ENCODE measurements at places on chromosomes 16 and 17. TPM values are rescaled to one million over a fixed set of nuclear protein-coding genes. Genes with fewer than 3 reads are reported as not detected.

Gene RNF166
- total RNA-seq: 49.4 TPM

Gene CCL3
- total RNA-seq: 2,440 TPM

Gene GFAP
- total RNA-seq: not detected

Gene KRTAP4-9
- not detected for total RNA-seq

Gene SLFN14
- not detected for total RNA-seq

Gene NTN1
- 0.10 TPM for total RNA-seq

Gene SHCBP1
- total RNA-seq: 32.9 TPM

Gene PABPN1L
- not detected for total RNA-seq

Gene ACSM3
- 7.2 TPM for total RNA-seq

Gene ZNF594
- 9.8 TPM for total RNA-seq

Gene DHX40
- total RNA-seq: 13.3 TPM

Gene TAC4
- not detected for total RNA-seq

Gene ZNF768
- total RNA-seq: 11.8 TPM

Gene AIPL1
- not detected for total RNA-seq

Gene GPRC5C
- total RNA-seq: 0.25 TPM

Gene PYCARD
- 29.8 TPM for total RNA-seq

- no peak for DNase-seq
These were observed 36.0 kb downstream of the HASPIN start for GRCh38 chr17:3759597-3760216.

DNA sequence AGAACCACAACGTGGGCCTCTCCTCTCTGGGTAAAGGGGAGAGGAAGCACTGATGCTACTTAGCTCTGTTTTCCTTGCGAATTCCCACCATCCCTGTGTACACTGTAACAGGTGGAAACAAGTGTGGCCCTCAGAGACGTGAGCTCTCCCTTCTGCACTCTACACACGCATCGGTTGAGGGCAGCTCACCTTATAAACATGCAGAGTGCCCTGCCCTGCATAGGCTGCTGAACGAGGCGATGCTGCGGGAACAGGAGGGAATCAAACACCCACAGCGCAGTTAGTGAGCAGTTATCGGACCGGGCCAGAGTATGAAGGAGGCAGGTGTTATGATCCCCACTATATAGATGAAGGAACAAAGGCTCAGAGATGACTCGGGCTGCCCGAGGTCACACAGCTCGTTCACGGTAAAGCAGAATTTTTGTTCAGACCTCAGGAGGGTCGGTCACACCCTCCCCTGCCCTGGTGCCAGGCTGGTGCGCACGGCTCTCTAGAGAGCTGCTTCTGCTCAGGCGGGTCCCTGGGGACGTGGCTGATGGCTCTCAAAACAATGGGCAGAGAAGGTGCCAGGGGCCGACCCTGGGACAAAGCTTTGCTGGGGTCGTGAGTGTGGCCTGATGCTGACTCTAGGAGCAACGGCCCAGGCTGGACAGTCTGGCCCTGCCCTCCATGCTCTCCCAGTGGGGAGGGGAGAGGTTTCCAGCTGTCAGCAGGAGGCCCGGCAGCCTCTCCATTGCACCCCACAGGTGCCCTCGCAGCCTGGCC lies 68.5 kb downstream of the RPH3AL start:
- no peak for DNase-seq

DNA sequence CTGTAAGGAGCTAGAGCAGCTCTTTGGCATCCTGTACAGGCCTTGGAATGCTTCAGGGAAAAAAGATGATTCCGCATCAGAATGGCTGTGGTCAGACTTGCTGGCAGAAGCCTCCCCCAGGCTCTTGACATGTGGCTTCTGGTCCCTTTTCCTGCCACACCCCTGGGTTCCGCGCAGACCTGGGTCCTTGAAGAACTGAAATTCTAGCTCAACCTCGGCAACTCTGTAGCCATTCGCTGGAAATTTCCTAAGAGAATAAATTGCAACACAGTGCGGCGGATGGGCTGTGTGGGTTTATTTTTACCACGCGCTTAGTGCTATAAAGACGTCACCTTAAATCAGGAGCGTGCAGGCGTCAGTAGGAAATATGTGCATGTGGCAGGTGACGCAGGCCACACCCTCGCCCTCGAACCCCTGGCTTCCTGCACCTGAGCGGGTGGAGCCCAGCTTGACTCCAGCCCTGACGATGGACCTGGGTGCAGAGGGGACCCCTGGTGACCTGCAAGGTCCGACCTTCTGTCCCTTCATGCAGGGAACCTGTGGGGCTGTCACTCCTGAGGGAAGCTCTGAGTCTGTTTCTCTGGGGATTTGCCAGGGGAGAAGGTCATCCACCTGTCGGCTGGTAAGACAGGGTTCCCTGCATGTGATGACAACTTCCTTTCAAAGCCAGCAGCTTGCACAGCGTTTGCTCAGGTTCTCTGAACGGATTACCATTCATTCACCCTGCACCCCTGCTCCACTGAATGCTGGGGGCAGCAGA lies 46.3 kb downstream of the METRNL start:
- peak; percentile 66 for DNase-seq

- DNase-seq: no peak
These were observed 96.1 kb upstream of the CBX4 start for GRCh38 chr17:79935197-79935885.

DNA sequence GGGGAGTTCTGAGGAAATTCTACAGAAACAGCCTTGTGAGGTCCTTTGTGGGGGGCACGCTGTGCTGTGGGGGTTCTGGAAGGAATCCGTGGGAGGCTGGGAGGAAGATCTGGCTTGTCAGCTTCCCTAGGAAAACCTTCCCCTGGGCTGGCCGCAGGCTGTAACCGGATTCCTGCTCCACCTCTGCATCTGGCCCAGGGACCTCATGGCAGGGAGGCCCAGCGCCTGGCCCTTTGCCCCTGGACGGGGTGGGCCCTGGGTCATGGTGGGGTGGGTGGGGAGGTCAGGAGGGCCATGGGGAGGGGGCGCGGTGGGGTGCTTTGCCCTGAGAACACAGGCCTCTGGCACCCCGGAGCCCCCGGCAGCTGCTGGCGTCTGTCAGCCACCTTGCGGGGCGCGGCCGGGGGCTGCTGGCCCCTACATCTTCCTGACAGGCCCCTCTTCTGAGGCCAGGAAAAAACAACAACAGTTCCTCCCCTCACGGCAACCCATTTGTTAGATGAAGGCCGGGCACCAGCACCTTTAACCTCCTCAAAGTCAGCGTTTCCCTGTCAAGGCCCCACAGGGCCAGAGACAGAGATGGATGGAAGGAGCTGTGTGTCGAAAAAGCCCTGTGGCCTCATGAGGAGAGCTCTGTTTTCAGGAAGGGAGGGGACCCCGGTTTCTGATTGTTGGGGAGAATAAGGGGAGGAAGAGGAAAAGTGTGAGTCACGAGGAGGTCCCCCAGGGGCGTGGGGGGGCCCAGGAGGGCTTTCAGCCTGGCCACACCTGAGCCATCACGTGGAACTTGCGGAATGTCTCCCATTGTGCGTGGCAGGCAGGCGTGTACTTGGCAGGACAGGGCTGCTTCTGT lies 3.6 kb upstream of the MEOX1 start:
- no peak for DNase-seq

DNA sequence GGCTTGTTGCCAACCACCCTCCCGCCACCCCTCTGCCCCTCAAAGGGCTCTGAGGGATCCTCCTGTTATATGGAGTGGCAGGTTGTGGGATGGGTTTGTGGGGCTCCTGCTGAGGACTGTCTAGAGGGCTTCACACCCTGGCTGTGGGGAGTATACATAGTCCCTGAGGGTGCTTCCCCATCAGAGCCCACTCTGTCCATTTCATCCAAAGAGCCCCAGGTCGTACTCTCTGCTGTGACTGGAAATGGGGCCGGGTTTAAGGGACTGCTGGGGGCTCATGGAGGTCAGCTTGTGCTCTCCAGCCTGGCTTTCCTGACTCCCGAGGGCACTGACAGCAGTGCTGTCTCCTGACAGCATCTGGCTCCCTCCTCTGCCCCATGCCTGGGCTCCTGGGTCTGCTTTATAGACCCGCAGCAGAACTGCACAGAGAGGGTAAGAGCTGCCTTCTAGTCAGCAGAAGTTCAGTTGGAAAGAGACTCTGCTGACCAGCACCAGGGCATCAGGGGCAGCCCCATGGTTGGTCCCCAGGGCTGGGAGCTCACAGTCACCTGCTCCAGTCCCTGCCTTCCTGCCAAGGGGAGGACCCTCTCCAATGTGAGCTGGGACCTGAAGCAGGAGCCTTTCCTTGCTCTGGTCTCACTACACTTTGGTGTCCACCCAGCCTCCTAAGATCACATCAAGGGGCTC lies 17.8 kb upstream of the TNS4 start:
- DNase-seq: no peak

- no peak for DNase-seq
These were observed 9.3 kb downstream of the SLC47A2 start for GRCh38 chr17:19706791-19707727.

GRCh38 chr17:21164216-21164615 lies 37.5 kb downstream of the DHRS7B start:
- no peak for DNase-seq

- no peak for DNase-seq
These were observed 1.9 kb upstream of the C16orf74 start for GRCh38 chr16:85752511-85753420.

DNA sequence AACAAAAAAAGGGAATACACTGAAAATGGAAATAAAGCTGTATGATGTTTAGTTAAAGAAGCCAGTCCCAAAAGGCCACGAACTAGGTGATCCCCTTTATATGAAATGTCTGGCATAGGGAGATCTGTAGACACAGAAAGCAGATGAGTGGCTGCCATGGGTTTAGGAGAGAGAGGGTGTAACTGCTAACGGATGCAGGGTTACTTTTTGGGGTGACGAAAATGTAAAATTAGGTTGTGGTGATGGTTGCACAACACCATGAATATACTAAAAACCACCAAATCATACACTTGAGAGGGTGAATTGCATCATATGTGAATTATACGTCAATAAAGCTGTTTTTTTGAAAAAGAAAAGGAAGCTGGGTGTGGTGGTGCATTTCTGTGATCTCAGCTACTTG lies 99.6 kb downstream of the ADCY9 start:
- peak; percentile 78 for DNase-seq

- DNase-seq: no peak
These were observed 41.1 kb downstream of the NDEL1 start for GRCh38 chr17:8476741-8477140.

- DNase-seq: no peak
These were observed 862 bp downstream of the ZNF232 start for GRCh38 chr17:5110816-5111215.

DNA sequence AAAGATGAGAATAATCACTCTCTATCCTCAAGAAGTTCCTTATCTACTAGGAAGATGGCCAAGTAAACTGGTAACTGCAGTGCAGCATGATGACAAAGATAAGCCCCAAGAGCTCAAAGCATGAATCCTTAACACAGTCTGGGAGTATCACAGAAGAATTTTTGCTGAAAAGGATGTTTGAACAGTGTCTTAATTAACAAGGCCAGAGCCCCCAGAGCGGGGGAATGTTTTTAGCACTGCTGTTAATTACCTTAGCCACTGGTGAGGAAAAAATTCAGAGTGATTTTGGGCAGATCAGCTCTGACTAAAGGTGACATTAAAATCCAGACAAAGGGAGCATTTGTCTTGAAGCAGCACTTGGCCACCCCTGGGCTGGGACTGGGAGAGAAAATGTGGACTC lies 30.1 kb downstream of the ADAMTS18 start:
- no peak for DNase-seq

DNA sequence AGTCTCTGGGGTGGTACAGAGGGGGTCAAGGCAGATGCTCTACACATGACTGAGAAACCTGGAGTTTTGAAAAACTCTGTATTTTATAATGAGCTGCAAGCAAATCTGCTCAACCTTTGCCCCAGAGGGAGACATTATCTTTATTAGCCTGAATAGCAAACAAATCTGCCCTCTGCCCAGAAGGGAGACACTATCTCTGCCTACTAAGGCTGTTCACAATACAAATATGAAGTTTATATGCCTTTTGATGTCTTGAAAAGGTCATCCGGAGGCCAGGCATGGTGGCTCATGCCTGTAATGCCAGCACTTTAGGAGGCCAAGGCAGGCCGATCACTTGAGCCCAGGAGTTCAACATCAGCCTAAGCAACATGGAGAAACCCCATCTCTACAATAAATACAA lies 11.0 kb upstream of the XYLT1 start:
- no peak for DNase-seq

DNA sequence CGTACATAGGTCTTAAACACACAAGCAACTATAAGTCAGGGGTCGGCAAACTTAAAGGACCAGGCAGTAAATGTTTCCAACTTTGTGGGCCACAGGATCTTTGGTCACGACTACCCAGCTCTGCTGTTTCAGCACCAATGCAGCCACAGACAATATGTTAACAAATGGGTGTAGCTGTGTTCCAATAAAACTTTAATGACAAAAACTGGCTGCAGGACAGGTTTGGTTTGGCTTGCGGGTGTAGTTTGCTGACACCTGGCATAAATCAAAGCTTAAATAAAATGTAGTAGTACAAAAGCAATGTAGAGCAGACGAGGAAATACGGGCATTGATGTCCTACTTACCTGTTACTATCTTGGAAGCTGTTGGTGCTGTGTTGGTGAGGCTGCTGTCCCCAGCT lies 84.7 kb downstream of the SLC5A11 start:
- DNase-seq: no peak

DNA sequence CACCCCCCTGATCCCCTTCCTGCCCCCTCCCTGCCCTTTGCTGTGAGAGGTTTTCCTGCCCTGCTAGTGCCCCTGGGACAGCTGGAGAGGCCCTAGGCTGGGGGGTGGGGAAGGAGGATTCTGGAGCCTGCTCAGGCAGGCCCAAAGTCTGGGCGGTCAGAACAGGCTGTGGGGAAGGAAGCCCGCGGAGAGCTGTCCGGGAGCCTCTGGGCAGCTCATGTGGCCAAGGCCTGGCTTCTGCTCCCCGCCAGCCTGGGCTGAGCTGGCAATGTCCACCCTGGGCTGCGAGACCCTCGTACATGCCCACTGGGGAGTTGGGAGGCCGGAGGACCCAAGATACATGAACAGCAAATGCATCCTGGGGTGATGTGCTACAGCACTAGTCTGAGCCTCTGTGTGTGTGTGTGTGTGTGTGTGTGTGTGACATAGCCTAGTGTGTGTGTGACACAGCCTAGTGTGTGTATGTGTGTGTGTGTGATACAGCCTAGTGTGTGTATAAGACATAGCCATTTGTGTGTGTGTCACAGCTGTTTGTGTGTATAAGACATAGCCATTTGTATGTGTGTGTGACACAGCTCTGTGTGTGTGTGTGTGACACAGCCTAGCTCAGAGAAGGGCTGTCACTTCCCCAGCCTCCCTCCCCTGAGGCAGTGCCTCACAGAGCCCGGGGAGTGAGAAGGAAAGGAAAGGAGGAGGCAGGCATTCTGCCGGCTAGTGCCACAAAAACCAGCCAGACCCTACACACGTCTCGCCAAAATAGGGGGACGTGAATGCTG lies 201.4 kb upstream of the CIBAR2 start:
- no peak for DNase-seq

DNA sequence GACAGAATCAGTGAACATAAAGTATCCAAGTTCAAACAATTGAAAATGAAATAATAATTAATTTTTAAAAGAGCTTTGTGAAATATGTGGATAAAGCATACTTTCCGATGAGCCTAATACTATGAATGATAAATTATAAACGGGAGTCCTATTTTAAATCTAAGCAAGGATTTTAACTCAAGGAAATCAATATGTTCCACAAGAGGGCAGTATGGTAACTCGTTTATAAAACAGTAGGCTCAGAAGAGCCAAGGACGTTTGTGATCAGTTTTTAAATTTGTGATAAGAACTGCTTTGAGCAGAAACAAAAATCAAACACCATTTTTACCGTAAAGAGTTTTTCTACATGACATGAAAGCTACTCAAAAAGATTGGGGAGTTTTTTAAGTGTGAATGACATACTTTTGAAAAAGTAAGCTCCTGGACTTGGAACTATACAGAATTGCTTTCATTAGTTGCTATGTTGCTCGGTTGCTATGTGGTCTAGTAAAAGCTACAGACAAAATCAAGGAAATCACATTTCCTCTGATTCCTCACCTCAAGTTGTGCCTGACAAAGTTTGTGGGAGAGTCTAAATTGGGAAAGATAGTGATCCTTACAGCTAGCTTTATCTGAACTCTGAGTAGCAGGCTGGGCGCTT lies 11.8 kb upstream of the TEKT1 start:
- DNase-seq: no peak
